ENCODE measurements at places on chromosomes 11 and 22.
A peak's percentile ranks its signal among the peaks of the same experiment; 100 is the strongest.

DNA sequence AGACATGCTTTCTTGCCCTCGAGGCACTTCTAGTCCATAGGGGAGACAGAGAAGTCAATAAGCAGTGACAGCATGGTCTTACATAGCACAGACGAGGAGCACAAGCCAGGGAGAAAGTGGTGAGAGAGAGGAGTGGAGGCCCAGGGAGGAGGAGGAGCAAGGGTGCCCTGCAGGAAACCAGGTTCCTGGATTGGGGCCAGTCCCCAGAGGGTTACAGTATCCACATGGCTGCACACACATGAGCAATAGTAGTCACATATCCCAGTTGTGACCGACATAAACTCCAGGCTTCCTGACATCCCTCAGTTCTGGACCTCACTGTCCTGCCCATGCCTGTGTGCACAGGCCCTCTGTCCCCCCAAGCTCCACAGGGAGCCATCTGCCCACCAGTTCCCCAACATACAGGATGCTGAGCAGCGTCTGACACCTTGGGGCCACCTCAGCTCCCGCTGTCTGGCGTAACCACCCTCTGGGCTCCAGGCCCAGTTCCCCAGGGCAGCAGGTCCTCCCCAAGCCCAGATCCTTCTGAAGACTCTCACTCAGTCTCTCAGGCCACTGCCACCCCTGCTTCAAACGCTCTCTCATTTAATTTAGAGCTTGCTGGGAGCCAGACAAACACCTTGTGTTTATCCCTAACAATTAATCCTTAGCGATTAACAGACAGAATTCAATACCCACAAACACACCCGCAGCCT lies 53.7 kb downstream of the DSCAML1 start:
- DNase-seq = peak; percentile 39

DNA sequence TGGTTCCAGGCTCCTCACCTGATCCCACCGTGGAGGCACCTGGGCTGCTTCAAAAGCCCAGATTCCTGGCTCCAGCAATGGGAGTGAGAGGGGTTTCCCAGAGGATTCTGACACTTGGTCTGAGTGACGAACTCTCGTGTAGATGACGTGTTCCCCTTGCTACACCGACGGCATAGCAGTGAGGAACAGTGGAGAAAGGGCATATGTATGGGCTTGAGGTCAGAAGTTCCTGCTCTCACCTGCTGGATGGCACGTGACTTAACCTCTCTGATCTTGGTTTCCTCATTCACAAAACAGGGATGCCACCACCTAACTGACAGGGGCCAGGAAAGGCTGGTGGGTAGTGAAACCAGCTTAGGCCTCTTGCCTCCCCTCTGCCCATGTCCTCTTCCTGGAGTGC lies 30.0 kb upstream of the ARFGAP3 start:
- no peak for DNase-seq

- no peak for DNase-seq
Observed at GRCh38 chr11:85809191-85809590, 1.8 kb downstream of the SYTL2 start.

- no peak for DNase-seq
Observed at GRCh38 chr11:80007616-80008015, 566.8 kb upstream of the TENM4 start.

- DNase-seq = no peak
Observed at GRCh38 chr11:111792314-111792713, 26.1 kb upstream of the PPP2R1B start.

DNA sequence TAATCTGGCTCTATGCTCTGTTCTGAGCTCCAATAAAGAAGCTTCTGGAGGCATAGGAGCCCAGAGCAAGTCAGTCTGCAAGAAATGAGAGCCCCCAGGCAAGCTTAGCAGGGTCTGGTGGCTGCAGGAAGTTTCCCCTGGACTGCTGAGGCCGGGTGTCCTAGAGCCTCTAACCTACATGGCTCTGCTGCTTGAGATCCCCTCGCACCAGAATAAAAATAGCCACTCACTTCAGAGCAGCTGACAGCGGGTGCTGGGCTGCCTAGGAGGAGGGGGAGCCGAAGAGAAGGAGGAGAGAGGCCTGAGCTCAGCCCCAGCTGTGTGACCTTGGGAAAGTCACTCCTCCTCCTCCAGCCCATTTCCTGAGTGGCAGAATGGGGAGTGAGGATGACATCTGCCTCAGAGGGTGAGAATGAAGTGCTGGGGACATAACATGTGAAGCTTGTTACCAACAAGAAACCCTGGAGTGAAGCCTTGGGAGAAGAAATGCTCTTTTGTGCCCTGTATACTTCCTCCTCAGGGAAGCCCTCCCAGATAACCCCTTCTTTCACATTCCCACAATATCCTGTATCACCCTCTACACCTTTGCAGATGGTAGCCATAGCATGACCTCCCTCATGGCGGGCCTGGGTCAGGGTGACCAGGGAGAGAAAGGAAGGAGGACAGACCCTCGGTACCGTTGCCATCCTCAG lies 3.6 kb upstream of the INPP5J start:
- no peak for DNase-seq

- no peak for DNase-seq
Observed at GRCh38 chr11:122954455-122954854, 27.2 kb downstream of the BSX start.

GRCh38 chr11:24598641-24599040 lies 101.8 kb downstream of the LUZP2 start:
- DNase-seq = no peak

DNA sequence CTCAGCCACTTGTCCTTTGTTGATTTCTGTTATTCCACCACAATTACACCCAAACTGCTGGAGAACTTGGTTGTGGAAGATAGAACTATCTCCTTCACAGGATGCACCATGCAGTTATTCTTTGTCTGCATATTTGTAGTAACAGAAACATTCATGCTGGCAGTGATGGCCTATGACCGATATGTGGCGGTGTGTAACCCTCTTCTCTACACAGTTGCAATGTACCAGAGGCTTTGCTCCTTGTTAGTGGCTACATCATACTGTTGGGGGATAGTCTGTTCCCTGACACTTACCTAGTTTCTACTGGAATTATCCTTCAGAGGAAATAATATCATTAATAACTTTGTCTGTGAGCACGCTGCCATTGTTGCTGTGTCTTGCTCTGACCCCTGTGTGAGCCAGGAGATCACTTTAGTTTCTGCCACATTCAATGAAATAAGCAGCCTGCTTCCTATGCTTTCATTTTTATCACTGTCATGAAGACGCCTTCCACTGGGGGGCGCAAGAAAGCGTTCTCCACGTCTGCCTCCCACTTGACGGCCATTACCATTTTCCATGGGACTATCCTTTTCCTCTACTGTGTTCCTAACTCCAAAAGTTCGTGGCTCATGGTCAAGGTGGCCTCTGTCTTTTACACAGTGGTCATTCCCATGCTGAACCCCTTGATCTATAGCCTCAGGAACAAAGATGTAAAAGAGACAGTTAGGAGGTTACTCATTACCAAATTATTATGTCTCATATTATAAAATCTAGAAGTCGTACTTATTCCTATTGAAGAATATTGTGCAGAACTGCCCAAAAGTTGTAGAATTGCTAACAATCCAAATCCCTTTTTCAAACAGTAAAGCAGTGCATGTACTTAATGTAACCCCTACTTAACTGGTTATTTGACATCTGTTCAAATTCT lies 53.2 kb downstream of the OR4C6 start:
- DNase-seq = no peak

DNA sequence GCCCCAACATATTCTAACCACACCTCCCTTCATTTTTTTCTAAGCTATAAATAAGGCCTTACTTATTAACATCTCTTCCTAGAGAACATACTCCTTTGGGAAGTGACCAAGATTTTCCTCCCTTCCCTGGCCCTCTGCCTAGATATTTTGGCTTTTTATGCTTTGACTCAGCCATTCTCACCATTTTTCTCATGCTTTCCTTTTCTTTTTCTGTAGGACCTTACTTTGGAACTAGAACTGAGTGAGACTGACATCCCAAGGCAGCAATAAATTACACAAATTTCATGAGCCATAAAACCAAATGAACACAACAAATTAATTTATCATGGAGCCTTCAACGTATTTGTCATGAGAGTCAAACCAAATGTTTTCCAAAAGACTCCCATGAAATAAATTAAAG lies 142.7 kb upstream of the CTSC start:
- DNase-seq = no peak

DNA sequence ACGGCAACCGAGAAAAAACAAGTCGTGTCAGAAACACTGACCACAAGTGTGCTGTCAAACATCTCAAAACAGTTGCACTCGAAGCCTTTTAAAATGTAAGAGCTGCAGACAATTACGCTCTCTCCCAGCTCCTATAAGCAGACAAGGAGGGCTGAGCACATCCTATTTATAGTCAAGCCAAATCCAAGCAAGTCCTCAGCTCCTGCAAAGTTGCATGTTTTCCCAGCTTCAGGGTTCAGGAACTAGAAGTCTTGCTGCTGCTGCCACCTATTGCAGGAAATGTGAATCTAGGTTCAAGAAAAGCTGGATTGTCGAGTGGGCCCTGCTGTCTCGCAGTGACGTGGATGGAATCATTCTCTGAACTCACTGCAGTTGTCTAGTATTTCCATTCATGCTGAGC lies 15.5 kb downstream of the EFCAB6 start:
- DNase-seq = peak; percentile 27

GRCh38 chr11:63843041-63843440 lies 4.1 kb downstream of the MARK2 start:
- DNase-seq = no peak

- DNase-seq = no peak
Observed at GRCh38 chr11:74534216-74534945, 40.9 kb upstream of the LIPT2 start.

GRCh38 chr11:71545405-71545966 lies 2.7 kb upstream of the KRTAP5-9 start:
- DNase-seq = no peak

GRCh38 chr11:31806186-31806927 lies 4.8 kb downstream of the PAX6 start:
- no peak for DNase-seq

DNA sequence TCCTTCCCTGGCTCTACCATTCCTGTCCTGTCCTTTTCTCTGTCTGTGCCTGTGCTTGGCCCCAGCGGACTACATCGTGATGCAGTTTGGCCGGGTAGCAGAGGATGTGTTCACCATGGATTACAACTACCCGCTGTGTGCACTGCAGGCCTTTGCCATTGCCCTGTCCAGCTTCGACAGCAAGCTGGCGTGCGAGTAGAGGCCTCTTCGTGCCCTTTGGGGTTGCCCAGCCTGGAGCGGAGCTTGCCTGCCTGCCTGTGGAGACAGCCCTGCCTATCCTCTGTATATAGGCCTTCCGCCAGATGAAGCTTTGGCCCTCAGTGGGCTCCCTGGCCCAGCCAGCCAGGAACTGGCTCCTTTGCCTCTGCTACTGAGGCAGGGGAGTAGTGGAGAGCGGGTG lies 20.4 kb downstream of the TUB start:
- DNase-seq = no peak

GRCh38 chr22:36052505-36052941 lies 23.9 kb upstream of the RBFOX2 start:
- DNase-seq = peak; percentile 42

DNA sequence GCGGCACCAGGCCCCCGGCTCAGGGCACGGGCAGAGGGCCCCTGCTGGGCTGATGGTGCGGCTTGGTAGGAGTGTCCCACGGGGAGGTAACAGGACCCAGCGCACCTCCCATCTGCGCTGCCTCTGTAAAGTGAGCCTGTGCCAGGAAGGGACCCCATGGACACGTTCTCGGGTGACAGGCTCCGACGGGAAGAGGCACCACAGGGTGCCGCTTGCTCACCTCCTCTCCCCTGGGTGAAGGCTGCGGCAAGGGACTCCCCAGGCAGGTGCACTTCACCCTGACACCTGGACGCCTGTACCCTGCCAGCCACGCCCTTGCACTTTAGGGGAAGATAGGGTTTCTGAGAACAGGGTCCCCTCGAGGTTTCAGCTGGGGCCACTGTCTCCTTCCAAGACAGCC lies 48.1 kb downstream of the SHANK2 start:
- DNase-seq = no peak

GRCh38 chr11:123451183-123451781 lies 21.2 kb downstream of the GRAMD1B start:
- no peak for DNase-seq

GRCh38 chr11:110629594-110629993 lies 82.6 kb downstream of the ARHGAP20 start:
- no peak for DNase-seq

- no peak for DNase-seq
Observed at GRCh38 chr11:61120706-61121191, 18.5 kb downstream of the CD5 start.

DNA sequence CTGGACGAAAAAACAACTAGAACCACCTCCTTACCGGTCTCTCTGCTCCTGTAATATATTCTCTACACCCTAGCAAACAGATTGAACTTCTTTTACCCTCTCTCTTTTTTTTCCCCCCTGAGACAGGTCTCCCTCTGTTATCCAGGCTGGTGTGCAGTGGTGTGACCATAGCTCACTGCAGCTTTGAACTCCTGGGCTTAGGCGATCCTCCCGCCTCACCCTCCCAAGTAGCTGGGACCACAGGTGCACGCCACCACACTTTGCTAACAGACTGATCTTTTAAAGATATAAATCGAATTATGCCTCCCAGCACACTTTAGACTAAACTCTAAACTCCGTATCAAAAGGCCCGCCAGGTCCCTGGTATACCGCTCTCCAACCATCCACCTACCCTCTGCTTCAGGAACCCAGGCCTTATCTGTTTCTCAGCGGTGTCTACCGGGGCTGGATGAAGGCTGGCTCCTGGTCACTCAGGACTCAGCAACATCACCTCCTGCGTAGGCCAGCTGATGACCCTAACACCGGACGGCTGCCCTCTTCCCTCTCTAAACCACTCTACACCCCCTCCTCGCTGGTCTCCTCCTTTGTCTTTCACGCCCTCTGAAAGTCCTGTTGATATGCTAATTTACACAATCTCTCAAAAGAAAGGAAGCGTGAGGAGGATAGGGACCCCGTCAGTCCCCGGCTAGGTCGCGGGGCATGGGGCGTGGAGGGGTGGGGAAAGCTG lies 745 bp downstream of the C22orf39 start:
- peak; percentile 84 for DNase-seq

GRCh38 chr11:63551091-63551888 lies 11.9 kb downstream of the PLAAT2 start:
- DNase-seq = no peak

DNA sequence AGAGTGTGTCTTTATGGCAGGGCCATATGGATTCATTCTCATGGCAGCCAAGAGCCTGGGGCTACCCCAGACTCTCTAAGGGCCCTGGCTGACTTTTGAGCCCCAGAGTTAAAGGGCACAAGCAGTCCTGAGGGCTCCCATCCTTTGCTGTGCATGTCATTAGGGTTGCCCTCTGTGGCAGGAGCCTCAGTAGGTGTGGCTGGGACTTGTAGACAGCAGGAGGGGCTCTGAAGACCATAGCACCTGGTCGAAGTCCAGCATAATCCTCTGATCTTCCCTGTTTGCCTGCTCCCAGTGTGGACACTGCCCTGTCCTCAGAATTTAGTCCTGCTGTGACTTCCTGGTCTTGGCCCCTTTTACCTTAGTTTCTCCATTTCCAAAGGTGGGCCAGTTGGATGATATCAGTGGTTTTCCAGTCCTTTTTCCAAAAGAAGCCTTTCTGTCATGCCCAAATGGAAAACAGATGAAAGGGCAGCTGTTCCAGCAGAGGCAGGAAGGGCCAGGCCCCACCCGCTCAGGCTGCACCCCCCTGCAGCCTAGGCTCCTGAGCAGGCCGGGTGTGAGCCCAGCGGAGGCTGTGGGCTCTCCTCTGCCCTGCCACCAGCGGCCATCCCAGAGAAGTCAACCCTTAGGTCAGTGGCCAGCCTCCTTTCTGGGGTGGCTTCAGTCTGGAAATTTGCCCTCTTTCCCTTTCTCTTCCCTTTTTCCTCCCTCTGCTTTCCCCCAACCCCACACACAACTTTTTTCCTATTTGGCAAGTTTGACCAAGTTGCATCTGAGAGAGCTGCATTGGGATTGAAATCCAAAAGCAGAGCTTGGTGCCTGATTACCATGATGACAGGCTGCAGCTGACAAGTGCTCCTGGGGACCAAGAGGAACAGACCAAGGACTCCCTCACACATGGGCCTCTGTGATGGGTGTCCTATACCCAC lies 32.8 kb upstream of the SUSD2 start:
- no peak for DNase-seq
